ENCODE measurements at places on chromosomes 2 and 18.

DNA sequence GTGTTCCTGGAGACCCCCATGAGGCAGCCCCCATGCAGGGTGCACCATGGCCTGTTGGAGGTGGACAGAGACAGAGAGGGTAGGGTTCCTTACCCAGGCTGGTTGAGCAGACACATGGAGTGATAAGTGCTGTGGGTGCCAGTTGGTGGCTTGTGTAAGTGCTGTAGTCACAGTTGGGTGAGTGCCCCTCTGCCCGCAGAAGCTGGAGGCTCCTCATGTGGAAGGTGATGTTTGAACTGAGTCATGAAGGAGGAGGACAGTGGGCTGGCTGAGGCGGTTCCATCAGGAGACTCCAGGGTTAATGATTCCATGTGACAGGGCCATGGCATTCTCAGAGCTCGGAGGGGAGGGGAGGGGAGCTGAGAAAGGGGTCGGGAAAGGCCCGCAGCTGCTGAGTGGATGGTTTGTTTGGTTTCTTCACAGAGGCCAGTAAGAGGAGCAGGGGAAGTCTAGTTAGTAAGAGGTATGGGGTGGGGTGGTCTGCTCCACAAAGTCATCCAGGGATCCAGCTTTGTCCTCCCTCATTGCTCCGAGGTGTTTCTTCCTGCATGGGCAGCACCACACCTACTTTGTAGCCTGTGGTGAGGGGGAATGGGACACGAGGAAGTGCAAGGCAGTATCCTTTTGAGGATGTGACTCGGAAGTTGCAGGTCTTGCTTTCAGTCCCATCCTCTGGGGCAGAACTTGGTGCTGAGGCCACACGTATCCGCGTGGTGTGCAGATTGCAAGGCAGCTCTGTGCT lies 13.6 kb downstream of the IMPA2 start:
- no peak for DNase-seq

GRCh38 chr2:1141079-1141478 lies 190.4 kb downstream of the SNTG2 start:
- DNase-seq = no peak

DNA sequence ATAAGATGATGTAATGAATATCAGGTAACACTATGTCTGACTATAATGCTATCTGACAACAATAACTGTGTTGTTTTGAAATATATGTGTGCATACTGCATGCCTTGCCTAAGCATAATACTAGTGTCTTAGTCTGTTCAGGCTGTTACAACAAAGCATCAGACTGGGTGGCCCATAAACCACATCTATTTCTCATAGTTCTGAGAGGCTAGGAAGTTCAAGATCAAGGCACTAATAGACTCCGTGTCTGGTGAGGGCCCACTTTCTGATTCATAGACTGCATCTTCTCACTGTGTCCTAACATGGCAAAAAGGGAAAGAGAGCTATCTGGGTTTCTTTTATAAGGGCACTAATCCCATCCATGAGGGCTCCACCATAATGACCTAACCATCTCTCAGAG lies 80.1 kb downstream of the SUCLG1 start:
- DNase-seq = no peak

DNA sequence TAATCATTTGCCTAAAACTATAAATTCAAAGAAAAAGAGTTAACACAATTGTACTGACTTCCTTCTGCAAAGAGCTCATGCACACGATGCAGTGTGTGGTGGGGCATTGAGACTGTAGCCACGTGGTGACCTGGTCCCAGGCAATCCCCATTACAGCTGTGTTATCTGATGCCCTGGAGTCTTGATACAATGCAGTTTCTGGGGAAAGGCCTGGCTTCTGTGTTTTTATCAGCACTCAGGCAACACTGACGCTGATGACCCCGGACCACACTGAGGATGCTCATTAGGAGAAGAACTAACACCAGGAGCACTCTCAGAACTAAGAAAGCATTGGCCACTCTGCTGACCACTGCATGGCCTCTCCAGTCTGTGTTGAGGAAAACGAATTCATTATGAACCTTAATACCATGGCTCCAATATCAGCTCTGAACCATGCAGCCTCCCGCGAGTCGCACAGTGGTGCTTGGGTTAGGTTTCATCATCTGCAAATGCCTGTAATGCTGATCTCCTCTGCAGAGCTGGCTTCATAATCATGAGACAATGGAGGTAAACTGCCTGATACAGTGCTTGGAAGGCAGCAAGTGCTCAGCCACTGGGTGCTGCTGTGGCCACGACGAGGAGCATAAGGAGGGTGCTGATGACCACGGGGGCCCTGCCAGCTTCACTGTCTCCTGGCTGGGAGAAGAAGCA lies 218.5 kb downstream of the MYT1L start:
- DNase-seq = no peak

GRCh38 chr2:50957896-50958295 lies 74.0 kb downstream of the NRXN1 start:
- no peak for DNase-seq

DNA sequence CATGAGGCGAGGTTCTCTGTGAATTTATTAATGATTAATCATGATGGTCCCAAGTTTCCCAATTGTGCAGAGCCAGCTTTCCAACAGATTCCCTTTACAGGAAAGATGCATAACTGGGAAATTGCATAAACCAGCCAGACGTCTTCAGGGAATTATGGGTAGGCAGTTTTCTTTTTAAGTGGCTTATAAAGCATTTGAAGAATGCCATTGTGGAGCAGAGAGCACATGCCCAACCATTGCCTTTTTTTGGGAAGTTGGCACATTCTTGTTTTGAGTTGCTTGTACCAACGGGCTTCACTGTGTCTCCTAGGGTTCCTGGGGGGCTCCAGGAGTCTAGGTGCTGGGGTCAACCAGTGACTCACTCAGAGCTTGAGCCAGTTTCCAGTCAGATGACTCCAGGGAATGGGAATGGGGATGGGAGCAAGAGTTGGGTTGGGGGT lies 231.7 kb upstream of the FOSL2 start:
- no peak for DNase-seq

GRCh38 chr2:34401186-34401585 lies 802.1 kb upstream of the FAM98A start:
- no peak for DNase-seq

GRCh38 chr2:127449414-127449813 lies 31.2 kb downstream of the PROC start:
- no peak for DNase-seq

GRCh38 chr2:156437272-156437930 lies 1.2 kb downstream of the GPD2 start:
- DNase-seq = no peak

GRCh38 chr2:218404351-218405085 lies 4.8 kb downstream of the CTDSP1 start:
- no peak for DNase-seq

DNA sequence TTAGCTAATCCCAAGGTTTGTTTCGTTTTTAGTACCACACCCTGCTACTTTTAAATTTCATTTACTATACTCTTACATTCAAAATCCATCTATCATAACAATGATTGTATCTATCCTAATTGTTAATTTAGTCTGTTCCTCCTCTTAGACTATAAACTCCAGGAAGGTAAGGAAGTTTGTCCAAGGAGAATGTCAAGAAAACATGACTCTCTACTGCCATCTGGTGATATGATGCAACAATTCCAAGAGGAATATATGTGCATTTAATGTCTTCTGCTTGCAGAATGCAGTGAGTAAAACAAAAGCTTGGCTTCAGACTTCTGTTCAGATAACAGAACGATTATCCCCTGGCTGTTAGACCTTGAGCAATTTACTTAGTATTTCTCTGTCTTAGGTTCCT lies 1267.1 kb downstream of the LRP1B start:
- DNase-seq = no peak

DNA sequence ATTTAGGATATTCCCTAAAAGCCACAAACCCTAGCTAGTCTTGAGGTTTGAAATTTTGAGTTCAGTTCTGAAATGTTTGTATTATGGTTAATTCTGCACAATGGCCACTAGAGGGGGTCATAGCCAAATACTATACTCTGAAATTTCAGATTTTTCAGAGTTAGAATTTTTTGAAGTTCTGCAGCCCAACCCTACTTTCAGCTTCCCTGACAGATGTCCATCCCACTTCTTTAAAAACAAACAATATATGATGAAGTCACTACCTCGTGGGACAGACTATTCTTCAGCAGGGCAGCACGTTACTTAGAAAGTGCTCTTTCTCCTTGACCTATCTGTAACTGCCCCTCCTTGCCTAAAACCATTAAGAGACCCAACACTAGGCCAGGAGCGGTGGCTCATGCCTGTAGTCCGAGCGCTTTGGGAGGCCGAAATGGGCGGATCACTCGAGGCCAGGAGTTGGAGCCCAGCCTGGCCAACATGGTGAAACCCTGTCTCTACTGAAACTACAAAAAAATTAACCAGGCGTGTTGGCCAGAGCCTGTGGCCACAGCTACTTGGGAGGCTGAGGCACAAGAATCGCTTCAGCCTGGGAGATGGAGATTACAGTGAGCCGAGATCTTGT lies 48.2 kb upstream of the PAPOLG start:
- DNase-seq = no peak

DNA sequence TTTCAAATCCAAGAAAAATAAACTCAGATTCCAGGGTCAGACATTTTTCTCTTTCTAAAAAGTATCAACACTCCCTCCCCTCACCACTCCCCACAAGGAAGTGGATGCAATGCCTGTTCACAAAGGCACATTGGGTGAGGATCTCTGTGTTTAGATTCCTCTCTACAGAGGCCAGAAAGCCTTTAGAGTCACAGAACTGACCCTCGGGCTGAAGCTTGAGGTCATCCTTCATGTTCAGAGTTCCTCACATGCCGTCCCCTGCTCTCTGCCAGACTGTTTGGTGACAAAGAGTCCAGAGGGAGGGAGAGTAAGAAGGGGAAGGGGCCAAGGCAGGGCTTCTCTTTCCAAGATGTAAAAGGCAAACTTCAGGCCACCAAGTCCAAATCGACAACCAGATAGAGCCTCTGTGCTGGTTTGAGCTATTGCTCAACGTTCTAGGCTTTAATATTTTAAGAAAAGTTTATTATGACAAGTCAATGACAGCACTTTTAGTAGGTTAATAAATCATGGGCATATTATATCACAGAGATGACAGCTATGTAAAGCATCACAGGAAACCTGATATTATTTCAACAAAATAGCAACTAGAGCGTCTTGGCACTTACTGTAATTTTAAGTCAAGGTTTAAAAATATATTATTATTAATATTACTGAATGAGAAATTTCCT lies 269.4 kb downstream of the ETAA1 start:
- no peak for DNase-seq

DNA sequence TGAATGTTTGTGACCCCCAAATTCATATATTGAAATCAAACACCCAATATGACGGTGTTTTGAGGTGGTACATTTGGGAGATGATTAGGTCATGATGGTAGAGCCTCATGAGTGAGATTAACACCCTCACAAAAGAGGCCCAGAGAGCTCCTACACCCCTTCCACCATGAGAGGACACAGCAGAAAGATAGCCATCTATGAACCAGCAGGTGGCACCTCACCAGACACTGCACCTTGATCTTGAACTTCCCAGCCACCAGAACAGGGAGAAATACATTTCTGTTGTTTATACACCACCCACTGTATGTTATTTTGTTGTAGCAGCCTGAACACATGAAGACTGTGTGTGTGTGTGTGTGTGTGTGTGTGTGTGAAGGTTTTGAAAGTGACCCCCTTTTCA lies 58.1 kb downstream of the ST3GAL5 start:
- DNase-seq = no peak

DNA sequence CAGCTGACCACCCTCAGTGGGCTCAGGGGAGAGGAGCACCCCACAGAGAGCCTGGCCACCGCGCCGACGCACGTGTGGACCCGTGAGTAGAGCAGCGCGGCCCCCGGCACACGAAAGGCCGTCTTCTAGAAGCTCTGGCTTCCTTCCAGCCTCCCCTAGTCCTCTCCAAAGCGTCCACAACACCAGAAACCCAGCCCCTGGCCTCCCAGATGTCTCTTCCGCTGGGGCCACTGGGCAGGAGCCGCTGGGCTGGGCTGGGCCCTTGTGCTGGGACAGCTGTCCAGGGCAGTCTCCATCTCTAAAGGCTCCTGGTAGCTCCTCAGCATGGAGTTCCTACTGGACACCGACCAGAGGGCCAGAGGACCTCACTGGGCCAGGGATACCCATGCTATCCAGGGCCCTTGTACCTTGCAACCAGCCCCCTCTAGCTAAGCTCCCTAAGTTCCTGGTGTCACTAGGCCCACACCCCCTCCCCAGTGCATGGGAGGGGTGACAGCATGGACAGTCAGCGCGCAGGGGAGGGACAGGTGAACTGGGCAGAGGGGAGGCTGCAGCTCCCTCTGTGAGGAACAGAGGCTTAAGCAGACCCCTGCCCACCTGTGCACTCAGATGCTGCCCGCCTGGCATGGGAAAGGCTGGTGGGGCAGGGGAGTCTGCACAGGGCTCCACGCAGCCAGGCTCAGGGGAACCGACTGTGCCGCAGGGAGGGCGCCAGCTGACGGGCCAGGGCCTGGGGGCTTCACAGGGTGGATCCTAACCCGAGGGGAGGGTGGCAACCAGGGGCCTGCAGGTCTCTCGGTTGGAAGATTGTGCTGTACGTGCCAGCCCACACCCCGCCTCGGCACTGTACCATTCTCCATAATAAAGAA lies 32.9 kb downstream of the MTERF4 start:
- no peak for DNase-seq

DNA sequence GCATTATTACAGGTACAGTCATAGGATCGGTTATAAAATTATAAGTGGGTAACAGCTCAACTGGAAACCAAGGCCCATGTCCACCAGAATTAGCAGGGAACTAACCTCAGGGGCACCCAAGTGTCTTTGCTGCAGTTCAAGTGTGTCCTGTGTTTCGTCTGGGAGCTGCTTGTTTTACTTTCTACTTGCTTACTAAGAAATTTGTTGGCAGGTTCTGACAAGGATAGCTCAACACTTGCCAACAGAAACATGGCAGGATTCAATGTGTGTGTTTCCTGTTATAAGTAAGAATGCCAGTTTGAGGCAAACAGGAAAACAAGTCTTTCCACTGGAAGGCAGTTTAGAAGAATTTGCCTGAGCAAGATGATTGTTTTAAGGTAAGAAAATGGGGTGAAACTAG lies 104.5 kb downstream of the EPHA4 start:
- DNase-seq = no peak

DNA sequence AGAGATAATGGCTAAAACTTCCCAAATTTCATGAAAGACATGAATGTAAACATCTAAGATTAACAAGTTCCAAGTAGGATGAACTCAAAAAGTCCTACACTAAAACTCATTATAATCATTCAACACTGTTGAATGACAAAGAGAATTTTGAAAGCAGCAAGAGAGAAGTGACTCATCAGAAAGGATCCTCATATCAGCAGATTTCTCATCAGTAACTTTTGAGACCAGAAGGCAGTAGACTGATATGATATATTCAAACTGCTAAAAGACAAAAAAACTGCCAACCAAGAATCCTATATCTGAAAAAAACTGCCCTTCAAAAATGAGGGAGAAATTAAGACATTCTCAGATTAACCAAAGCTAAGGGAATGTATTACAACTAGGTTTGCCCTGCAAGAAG lies 130.6 kb upstream of the OTX1 start:
- no peak for DNase-seq

DNA sequence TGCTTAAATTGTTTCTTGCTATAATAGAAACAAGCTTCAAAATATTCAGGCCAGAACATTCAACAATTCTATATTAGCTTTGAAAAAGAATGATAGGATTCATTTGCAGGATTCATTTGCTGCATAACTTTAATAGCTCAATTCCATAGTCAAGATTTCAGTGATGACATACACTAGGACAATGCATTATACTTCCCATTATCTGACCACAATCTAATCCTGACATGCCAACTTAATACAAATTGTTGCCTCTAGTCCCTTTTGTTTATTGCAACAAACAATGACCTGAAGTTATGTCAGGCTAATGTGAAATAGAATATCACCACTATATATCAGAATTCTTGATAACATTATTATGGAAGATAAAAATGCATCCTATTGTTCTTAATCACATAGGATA lies 169.4 kb downstream of the DNAH7 start:
- DNase-seq = no peak

GRCh38 chr2:233414273-233414654 lies 60.0 kb downstream of the DGKD start:
- no peak for DNase-seq
